ENCODE measurements at places on chromosomes 11 and 22.

- no peak for DNase-seq
Measured at GRCh38 chr11:132638423-132638822, 893.9 kb downstream of the OPCML start.

- no peak for DNase-seq
Measured at GRCh38 chr22:44561139-44561840, 63.3 kb upstream of the RTL6 start.

DNA sequence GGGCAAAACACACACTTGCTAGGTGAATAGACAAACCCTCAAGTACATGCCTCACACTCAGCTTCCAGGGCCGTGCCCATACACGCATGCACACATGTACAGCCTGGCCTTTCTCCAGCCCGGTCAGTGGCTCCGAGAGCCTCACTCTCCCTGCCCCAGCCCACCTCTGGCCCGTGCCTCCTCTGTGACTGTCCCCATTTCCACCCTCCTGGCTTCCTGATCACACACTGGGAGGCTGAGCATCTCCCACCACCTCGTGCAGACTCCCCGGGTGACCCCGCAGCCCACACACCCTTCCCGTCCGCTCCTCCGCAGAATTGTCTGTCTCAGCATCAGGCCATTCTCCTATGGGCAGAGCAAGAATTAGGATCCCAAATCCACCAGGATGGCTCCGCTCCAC is 634.1 kb downstream of the TBC1D22A start:
- no peak for DNase-seq

- no peak for DNase-seq
Measured at GRCh38 chr11:44308923-44309477, 939 bp downstream of the ALX4 start.

DNA sequence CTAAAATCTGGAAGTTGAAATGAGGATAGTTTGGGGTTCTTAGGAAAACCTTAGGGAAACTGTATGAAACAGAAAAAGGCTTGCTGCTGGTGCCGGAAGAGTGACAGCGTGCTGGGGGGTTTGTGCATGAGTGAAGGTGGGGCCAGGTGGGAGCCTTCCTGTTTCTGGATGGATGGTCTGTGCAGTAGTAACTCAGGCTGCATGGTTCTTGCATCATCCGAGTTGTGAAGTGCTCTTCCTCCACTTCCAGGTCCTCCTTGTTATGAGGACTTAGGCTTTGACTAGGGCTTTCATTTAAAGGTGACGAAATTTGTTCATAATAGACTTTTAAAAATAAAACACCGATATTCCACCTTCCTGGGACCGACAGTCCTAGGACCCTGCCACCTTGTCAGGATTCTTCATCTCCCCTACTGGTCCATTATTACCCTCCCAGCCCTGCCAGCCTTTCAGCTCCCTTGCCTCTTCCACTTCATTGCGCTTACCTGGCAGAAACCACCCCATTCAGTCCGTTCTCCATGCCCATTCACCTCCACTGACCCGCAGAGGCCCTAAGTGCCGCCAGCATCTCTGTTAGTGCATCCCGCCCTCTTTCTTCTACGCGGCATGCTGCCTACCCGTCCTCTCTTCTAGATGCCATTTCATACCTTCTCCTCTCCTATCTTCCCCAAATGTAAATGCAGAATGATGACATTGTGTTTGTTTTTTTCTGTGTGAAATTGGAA is 47.3 kb downstream of the PPFIA1 start:
- no peak for DNase-seq

All from activated CD4-positive, alpha-beta T cell treated with anti-CD3 and anti-CD28 coated beads, Interleukin-2, amount 50 U/mL, for 24 hours (primary cell).